ENCODE measurements at places on chromosomes 5 and 9. TPM values are rescaled to one million over a fixed set of nuclear protein-coding genes. Genes with fewer than 3 reads are reported as not detected.

PCDHA12 gene
- total RNA-seq: not detected

NR5A1 gene
- total RNA-seq: not detected

PCSK5 gene
- total RNA-seq: 3.9 TPM

KLHL9 gene
- 41.9 TPM for total RNA-seq

LEAP2 gene
- total RNA-seq: not detected

SH3PXD2B gene
- 20.7 TPM for total RNA-seq

CCIN gene
- total RNA-seq: 2.8 TPM

DNA sequence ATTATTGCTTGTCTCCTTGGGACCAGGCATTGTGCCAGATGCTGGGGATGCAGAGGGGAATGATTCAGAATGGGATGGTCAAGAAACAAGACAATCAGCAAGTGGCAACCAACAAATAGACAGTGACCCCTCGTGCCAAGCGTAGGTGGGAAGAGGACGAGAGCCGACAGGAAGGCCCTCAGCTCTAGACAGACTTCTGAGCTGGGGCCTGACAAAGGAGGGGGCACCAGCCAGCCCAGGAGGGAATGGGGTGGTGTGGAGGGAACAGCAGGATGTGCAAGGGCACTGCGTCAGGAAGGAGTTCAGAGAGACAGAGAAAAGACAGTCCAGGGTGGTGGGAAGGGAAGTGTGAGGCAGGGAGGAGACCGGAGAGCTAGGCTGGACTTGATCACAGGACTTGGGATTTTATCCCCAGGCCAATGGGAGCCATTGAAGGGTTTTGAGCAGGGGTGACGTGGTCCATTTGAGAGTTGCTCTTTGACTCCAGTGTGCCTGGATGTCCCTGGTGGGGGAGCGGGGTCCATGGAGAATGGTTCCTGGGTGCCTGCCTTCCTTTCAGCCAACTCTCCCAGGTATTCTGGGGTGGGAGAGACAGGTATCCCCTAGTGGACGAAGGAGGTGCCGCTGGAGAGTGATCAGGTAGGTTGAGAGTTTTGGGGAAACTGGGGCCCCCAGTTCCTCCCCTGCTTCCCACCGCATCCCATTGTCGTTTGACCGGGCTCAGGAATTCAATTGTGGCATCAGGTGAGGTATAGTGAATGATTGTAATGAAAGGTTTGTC lies 79.3 kb upstream of the ZNF618 start:
- H3K4me1 ChIP-seq: no peaks in the 10 kb centered on the region
- H3K36me3 ChIP-seq: no peaks in the 10 kb centered on the region
- DNase-seq: no peak
- no peak overlapping the region for H3K27ac ChIP-seq

DNA sequence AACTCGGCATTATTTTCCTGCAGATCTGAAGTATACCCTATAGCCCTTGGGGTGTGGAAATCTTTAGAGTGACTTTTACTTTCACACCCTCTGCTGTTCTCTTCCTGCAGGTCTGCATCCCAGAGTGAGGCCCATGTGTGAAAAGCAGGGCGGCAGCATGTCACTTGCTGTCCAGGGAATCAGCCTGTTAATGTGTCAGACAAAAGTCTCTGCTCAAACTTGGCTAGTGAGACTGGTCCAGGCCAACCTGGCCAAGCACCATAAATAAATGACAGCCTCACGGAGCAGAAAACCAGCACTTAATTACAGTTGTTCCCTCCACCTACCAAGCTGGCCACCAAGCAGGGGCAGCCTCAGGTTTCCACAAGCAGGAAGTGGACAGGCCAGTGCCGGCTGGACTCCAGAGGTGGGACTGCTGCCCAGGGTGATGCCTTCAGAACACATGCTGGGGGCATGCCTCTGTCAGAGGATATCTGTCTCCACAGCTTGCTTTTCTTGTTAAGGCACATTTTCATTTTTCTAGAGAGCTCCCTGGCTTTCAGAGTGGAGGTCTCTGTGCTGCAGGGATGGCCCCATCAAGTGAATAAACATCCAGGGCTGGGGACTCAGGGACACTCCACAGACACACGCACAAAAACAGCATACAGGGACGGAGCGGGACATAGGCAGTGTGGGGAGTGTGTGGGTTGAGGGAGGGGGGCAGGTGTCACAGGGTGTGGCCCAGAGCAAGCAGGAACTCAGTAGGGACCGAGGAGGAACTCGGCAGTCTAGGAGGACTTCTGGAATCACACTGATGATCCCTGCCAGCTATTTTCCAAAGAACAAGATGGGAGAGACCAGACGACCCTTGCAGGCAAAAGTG lies 243.8 kb upstream of the IRX1 start:
- no peak overlapping the region for H3K4me3 ChIP-seq
- H3K4me1 ChIP-seq: no peaks in the 10 kb centered on the region
- H3K27ac ChIP-seq: no peak overlapping the region
- no peaks in the 10 kb centered on the region for H3K36me3 ChIP-seq
- DNase-seq: no peak

GRCh38 chr9:120932086-120932823 lies 5.7 kb upstream of the TRAF1 start:
- DNase-seq: no peak
- H3K36me3 ChIP-seq: no peaks in the 10 kb centered on the region
- H3K27me3 ChIP-seq: no peaks in the 10 kb centered on the region
- no peak overlapping the region for H3K4me3 ChIP-seq
- H3K27ac ChIP-seq: peak overlapping the region; percentile 76

DNA sequence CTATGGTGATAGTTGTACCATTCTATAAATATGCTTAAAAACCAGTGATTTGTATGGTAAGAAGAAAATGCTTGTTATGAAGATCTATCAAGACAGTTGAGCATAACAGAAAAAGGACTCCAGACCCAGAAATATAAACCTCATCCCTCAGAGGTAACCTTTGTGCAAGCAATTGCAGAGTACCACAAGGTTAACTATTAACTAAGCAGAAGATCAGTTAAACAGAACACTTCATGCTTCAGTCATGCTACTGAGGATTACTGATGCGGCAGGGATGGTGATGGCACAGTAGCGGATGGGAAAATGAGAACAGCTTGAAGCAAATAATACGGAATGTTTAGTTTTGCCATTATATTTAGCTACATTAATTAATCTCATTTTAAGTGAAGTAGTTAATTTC lies 45.5 kb downstream of the IARS1 start:
- H3K36me3 ChIP-seq: peaks cover 81% of the 10 kb centered on the region
- H3K27me3 ChIP-seq: no peaks in the 10 kb centered on the region
- H3K27ac ChIP-seq: no peak overlapping the region

GRCh38 chr5:10278658-10279279 lies 28.7 kb downstream of the CCT5 start:
- H3K36me3 ChIP-seq: no peaks in the 10 kb centered on the region
- H3K4me3 ChIP-seq: no peak overlapping the region
- no peak overlapping the region for H3K27ac ChIP-seq
- no peaks in the 10 kb centered on the region for H3K4me1 ChIP-seq

- H3K27me3 ChIP-seq: peaks cover 24% of the 10 kb centered on the region
- H3K27ac ChIP-seq: no peak overlapping the region
- H3K4me1 ChIP-seq: no peaks in the 10 kb centered on the region
- DNase-seq: peak; percentile 45
- no peaks in the 10 kb centered on the region for H3K36me3 ChIP-seq
- peak overlapping the region; percentile 73 for H3K4me3 ChIP-seq
These were observed 369 bp downstream of the OCLN start for GRCh38 chr5:69492923-69493395.

GRCh38 chr5:76114179-76114851 lies 31.1 kb downstream of the SV2C start:
- DNase-seq: peak; percentile 7
- H3K4me3 ChIP-seq: no peak overlapping the region
- H3K27ac ChIP-seq: no peak overlapping the region
- no peaks in the 10 kb centered on the region for H3K27me3 ChIP-seq

DNA sequence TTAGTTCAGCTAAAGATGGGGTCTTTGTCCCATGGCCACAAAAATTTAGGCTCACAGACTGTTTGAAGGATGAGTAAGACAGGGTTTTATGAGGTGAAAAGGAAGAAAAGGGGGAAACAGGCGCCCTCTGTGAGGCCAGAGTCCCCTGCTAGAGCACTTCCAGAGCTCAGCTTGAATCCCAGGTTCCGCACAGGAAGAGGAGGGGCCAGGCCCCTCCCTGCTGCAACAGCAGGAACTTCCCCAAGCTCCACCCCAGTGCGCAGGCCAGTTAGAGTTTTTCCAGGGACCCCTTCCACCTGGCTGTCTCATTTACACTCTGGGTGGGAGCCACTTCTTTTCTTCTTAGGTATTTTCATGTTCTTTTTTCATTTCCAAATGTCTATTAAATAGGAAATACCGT lies 480.8 kb downstream of the PSAT1 start:
- no peaks in the 10 kb centered on the region for H3K36me3 ChIP-seq
- H3K4me1 ChIP-seq: no peaks in the 10 kb centered on the region
- no peak overlapping the region for H3K27ac ChIP-seq
- no peak for DNase-seq
- no peak overlapping the region for H3K4me3 ChIP-seq

GRCh38 chr9:22036866-22037626 lies 27.9 kb upstream of the CDKN2B start:
- no peak overlapping the region for H3K27ac ChIP-seq
- no peaks in the 10 kb centered on the region for H3K27me3 ChIP-seq

DNA sequence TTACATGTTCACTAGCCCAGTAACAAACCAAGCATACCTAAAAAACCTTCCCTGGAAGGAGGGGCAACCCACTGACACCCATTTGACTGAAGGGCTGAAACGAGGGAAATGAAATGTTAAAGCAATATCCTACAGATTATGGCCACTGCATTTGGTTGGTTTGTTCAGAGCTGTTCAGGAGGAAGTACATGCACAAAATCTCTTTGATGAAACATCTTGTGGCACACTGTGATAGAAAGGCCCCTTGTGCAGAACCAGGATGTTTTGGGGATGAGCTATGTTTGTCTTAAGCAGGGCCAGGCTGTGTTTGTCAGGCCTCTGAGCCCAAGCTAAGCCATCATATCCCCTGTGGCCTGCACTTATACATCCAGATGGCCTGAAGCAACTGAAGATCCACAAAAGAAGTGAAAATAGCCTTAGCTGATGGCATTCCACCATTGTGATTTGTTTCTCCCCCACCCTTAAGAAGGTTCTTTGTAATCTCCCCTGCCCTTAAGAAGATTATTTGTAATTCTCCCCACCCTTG lies 467.3 kb upstream of the PIK3R1 start:
- H3K36me3 ChIP-seq: no peaks in the 10 kb centered on the region
- H3K4me1 ChIP-seq: no peaks in the 10 kb centered on the region
- no peak overlapping the region for H3K27ac ChIP-seq
- DNase-seq: no peak
- H3K4me3 ChIP-seq: no peak overlapping the region

DNA sequence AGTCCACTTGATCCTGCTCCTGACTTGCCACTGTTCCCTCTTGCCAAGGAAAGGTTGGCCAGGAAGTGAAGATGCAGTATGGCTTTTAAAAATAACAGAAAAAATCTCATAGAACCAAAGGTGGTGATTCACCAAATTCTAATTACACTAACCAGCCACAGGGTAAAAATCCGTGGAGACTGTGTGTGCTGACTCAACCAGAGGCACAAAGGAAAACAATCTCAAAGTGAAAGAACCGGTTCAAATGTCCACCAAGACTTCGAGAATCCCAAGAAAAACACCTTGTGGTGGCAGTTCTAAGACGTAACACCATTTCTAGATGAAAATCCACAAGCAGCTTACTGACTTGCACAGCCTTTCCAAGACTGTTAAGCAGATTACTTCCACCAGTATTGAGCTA lies 279.1 kb downstream of the TLE1 start:
- peak overlapping the region; percentile 52 for H3K27ac ChIP-seq
- H3K36me3 ChIP-seq: no peaks in the 10 kb centered on the region
- peak overlapping the region; percentile 66 for H3K4me3 ChIP-seq
- H3K27me3 ChIP-seq: no peaks in the 10 kb centered on the region
- peak; percentile 81 for DNase-seq

DNA sequence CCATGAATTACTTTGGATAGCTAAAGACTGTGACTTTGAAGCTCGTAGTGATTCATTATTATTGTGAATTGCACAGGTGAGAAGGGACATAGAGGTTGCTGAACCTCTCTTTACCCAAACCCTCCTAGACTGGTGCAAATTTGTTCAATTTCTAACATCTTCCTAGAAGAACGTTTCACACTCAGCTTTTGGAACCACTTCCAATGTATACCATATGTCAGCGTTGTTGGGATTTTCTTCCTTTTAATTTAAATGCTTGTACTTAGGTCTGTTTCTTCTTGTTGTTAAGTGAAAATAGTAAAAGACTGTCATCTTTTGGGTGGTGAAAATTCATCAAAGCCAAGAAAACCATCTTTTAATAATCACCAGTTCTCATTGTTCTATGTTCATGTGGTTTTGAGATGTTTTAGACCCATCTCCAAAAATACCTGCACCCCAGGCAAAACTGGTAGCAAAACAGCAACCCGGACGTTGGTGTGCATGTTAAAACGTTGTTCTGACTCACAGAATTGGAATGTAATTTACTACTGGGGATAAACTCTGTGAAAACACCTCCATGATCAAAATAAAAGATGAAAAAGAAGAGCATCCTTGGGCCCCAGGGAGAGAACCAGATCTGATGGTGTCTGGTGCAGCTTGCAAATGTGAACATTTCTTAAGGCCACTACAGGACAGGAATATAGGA lies 238.3 kb downstream of the NPR3 start:
- H3K27ac ChIP-seq: no peak overlapping the region
- H3K4me3 ChIP-seq: no peak overlapping the region
- H3K36me3 ChIP-seq: no peaks in the 10 kb centered on the region
- no peak for DNase-seq

- peaks cover 26% of the 10 kb centered on the region for H3K4me1 ChIP-seq
- DNase-seq: no peak
These were observed 30.9 kb downstream of the KCTD16 start for GRCh38 chr5:144201588-144201987.

DNA sequence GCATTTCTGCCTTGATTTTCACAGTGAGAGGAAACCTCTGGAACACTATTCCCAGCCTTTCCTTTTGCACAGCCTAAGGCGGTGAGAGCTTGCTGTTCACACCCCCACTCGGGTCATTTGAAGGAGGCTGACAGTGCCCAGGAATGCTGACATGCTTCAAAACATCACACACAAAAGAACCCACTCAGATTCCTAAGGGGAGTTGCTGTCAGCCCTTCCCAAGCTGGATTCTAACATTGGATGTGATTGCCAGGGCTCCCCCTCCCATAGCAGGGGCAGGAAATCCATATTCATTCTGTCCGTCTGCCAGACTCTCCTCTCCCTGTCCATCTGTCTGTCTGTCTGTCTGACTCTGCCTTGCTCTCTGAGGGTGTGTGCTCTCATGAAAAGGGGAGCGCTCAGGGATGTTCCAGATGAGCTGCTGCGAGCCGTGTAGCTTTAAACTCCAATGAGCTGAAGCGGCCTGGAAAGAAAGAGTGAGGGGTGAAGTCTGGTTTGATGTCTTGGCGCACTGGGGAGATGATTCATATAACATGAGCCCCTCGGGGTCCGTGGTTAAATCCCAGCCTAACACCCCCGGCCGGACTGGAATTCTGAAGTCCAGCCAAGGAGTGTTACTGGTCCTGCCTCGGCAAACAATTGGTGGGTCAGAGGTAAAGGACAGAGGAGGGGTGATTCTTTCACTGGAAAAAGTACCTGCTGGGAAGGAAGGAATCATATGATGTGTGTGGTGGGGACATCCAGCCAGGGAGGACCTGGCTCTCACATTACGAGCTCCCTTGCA lies 517.0 kb downstream of the CCDC171 start:
- no peaks in the 10 kb centered on the region for H3K27me3 ChIP-seq
- no peak overlapping the region for H3K4me3 ChIP-seq
- H3K36me3 ChIP-seq: no peaks in the 10 kb centered on the region
- no peak overlapping the region for H3K27ac ChIP-seq
- peak; percentile 33 for DNase-seq
